Activated naive CD4-positive, alpha-beta T cell (primary cell): ENCODE measurements at places on chromosomes 11 and 22.

DNA sequence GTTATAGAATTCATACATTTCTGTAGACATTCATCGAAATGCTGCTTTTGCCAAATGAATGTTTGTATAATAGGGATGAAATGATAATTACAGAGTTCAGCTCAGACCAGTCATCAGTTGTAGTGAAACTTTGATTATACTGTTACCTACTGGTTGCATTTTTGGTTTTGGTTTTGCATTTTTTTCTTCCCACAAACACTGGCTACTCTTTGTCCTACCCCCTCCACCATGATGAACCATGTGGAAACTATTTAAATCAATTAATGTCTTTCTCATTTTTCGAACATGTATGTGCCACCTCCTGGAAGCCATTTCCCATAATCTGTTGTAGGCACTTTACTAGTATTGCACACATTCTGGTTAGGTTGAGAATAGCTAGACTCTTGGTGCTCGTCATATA lies 75.3 kb upstream of the MTNR1B start:
- DNase-seq = no peak

DNA sequence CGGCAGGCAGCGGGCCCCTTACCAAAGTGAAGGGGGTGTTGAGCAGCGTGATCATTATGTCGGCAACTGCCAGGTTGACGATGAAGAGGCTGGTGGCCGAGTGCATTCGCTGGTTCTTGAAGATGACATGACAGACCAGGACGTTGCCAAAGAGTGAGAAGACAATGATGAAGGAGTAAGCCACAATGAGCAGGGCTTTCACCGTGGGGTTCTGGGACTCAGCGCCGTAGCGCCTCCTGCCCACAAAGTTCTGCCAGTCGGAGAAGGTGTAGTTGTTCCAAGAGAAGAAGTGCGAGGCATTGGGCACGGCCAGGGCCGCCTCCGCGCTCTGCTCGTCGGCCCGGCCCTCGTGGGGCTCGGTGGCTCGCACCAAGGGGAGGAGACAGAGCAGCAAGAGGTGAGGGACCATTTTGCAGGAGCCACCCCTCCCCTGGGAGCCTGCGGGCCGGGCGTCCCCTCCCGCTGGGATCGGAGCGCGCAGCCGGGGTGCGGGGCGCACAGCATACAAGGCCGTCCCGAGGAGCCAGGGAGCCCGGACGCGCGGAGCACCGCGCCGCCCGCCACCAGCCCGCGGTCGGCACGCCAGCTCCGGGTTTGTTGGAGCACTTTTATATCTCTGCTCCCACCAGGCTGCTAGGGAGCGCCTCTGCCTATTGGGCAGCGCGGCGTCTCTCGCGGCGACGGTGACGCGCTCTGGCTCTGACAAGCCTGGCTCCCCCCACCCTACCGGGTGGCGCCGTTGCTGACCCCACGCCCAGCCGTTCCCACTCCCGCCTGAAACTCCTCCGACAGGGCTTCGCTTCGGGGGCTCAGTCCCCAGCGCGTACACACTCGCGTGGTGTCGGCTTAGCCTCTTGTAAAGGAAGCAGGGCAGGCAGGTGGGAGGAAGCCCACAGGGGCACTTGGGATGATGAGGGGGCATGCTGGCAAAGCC lies at the start of gene GPR83:
Gene GPR83, minus strand, starts transcription at position 581 of the 934 bp plus-strand sequence. Its CDS starts 172 bp downstream, at position 409.
- no peak for DNase-seq

DNA sequence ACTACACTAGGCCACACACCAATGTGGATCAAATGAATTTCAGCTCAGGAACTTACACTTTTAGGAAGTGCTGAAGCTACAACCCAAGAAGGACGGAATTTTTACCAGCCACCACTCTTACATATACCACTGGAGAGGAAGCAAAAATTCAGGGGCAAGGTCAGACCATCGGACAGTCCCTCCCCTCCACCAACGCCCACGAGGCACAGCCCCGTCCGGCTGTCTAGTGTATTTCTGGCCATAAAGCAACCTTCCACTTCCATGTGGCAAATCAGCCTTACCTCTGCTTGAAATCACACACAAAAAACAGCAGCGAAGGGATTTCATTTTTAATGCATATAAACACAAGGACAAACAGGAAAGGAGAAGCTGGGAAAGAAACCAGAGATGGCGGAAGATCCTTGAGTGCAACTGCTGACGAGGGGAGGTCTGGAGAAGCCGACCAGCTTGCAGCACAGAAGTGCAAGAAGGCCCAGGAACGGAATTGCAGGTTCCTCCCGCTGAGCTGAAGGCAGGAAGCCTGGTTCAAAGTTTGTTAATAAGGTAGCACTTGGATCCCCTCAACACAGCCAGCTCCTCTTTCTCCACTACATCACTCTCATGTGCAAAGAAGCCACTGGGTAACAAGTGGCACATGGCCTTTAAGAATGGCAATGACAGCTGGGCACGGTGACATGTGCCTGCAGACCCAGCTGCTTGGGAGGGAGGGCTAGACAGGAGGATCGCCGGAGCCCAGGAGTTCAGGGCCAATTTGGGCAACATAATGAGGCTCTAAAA lies 71.5 kb downstream of the SHANK2 start:
- DNase-seq = no peak

DNA sequence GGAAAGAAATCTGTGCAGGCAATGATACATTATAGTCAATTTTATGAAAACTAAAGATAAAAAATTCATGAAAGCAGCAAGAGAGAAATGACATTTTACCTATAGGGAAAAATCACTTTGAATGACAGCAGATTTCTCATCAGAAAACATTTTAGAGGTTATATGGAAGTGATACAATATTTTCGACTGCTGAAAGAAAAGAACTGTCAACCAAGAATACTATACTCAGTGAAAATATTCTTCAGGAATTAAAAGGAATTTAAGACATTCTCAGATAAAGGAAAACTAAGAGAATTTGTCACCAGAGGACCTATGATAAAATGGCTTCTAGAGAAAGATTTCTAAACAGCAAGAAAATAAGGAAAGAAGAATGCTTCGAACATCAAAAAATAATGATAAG lies 820.8 kb downstream of the DLG2 start:
- DNase-seq = no peak

GRCh38 chr22:37300551-37301017 lies 18.3 kb downstream of the CYTH4 start:
- peak; percentile 35 for DNase-seq
